ENCODE measurements at places on chromosomes 1 and 21.

GRCh38 chr1:94265906-94266305 is 28.5 kb upstream of the ARHGAP29 start:
- no peak for DNase-seq

DNA sequence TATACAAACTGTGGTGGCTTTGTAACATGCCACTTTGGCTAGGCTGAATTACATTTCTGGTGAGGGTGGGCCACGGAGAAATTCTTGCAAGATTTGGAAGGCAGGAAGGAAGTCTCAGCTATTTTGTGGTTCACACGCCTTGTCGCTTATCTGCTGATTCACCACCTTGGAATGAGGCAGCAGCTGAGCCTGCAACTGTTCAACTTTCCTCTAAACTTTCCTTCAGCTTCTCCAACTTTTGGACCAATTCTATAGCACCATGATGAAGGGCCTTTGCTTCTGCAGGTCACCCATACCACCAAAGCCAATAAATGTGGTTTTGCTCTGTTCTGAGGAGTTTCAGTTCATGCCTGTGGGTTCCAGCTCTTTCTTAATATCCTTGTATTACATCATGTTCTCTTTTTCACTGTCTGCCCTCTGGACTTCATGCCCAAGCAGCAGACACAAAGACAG is 337.6 kb upstream of the SNX7 start:
- no peak for DNase-seq

- no peak for DNase-seq
These were observed 3.6 kb upstream of the VSIG8 start for GRCh38 chr1:159866066-159866465.

- DNase-seq, result no peak
These were observed 29.6 kb downstream of the SETD4 start for GRCh38 chr21:36030581-36031189.

- no peak for DNase-seq
These were observed 192.8 kb downstream of the PRDM2 start for GRCh38 chr1:13892671-13893325.

DNA sequence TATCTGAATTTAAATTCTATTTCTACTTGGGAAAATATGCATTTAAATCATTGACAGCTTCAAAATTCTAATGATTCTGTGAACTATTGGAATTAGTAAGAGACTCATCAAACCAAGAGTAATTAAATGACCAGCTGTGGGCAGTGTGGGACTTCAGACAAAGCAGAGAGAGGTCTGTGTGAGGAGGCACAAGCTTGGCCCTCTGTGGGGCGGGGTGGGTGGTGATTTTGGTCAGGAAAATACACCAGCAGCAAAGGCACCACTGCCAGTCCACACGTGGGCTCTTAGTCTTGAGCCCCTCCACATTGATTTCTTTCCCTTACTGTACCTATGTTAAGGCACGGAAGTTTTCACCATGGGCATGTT is 39.2 kb upstream of the RAB4A start:
- DNase-seq, result no peak

GRCh38 chr21:35840949-35841348 is 219.4 kb downstream of the SETD4 start:
- no peak for DNase-seq

DNA sequence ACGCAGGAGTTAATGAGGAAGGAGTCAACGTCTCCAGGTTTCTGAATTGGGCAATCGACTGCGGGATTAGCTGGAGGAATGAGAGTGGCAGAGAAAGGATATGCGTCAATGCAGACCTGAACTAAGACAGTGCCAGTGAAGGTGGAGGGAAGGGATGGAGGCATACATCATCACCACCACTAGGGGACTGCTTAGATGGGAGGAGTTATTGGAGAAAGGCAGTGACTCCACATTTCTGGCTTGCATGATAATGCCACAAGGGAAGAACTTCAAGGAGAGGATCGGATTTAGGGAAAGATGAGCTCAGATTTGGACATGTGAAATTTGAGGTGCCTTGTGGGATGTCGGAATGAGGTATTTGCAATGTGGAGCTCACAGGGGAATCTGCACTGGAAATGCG is 17.5 kb downstream of the VASH2 start:
- peak; percentile 9 for DNase-seq

DNA sequence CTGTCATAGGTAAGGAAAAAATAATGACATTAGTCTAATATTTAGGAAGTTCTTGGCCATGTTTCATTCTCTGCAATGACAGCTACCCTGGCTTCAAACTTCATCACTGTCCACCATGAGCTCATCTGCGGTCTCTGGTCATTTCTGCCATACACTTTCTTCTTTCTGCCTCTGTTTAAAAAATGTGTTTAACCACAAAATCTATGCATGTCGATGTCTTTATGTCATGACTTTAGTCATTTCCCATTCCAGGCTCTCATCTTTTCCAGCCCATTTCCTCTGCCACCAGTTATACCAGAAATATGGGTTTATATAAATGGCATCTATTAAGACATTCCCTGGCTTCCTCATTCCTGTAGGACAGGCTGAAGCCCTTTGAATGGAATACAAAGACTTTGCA is 68.5 kb upstream of the DUSP10 start:
- DNase-seq, result no peak

- DNase-seq, result no peak
These were observed 84.6 kb downstream of the GPR88 start for GRCh38 chr1:100622506-100622905.

DNA sequence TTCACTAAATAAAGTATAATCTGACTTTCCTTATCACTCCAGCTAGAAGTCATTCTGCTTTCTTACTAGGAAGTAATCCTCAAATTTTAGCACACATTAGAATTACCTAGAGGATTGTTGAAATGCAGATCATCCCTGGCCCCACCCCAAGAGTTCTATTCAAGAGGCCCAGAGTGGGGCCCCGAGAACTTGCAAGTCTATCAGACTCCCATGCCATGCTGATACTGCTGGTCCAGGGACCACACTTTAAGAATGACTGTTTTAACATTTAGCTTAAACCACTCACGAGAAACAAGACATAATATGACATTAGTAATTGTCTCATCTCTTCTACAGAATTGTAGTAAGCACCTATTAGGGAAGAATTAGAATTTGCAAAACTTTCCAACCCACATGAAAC is 7.7 kb upstream of the SYNJ1 start:
- DNase-seq, result no peak

GRCh38 chr1:818618-819291 is 105.0 kb upstream of the SAMD11 start:
- DNase-seq, result no peak

GRCh38 chr1:58755468-58755872 is 28.4 kb downstream of the JUN start:
- peak; percentile 61 for DNase-seq

DNA sequence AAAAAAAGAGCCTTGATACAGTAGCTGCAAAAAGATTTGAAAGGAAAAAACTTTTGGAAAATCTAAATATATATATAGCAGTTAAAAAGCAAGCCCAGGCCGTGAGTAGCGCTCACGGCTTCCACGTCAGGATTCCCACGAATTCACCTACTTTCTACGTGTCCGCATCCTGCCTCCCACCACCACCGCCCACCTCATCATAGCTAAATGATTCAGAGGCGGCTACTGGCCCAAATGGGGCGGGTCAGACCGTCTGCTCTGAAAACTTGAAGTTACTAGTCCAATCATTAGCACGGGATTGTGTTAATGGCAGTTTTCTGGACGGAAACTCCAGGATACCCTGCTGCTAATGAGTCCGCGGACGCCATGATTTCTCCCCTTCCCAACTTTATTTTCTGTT is 1.3 kb upstream of the CCSAP start:
- no peak for DNase-seq

DNA sequence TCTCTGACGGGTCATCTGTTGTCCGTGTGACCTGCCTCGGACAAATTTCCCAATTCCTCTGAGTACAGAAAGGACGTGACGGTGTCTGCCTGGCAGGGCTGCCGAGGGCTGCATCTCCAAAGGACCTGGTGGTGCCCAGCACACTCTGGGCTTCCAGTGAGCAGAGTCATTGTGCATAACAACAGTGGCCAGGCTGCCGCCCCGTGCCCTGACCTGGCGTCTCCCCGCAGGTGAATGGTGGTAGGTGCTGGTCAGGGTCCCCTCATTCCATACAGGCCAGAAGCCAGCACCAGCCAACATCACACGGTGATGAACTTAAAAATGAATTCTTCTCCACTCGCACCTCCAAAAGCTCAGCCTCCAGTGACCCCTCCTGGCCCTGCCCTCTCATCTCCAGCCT is 28.2 kb downstream of the PRDM16 start:
- DNase-seq, result no peak

All from NCI-H446 (cell line).